ENCODE measurements at places on chromosomes 7 and 10. TPM values are rescaled to one million over a fixed set of nuclear protein-coding genes. Genes with fewer than 3 reads are reported as not detected.

GRCh38 chr7:156504687-156505545 lies 135.7 kb upstream of the RNF32 start:
- no peaks in the 10 kb centered on the region for H3K36me3 ChIP-seq
- no peaks in the 10 kb centered on the region for H3K4me1 ChIP-seq
- DNase-seq: no peak
- no peaks in the 10 kb centered on the region for H3K27me3 ChIP-seq
- H3K27ac ChIP-seq: no peak overlapping the region
- H3K4me3 ChIP-seq: no peak overlapping the region

- no peaks in the 10 kb centered on the region for H3K27me3 ChIP-seq
- no peak overlapping the region for H3K27ac ChIP-seq
- no peak overlapping the region for H3K4me3 ChIP-seq
- H3K36me3 ChIP-seq: no peaks in the 10 kb centered on the region
Observed at GRCh38 chr7:20229646-20230500, 12.7 kb upstream of the MACC1 start.

GRCh38 chr10:49500412-49500811 lies 38.5 kb downstream of the ERCC6 start:
- no peak overlapping the region for H3K27ac ChIP-seq
- H3K27me3 ChIP-seq: no peaks in the 10 kb centered on the region
- H3K4me3 ChIP-seq: no peak overlapping the region

DNA sequence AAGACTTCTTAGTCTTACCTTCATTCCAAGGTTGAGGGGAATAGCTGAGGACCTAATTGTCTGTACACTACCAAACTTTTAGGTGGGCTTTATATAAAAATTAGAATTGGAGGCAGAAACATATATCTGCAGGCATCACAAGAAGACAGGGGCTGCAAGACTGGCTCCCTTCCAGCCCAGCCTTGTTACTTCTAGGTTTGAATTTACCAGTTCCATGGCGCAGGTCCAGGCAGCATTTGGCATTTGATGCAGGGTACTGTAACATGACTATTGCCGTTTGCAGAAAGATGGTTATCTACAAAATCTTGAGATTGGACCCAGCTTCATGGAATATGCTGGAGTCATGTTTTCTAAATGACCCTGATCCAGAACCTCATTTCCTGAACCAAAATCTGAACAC lies 105.4 kb upstream of the RHOBTB1 start:
- H3K36me3 ChIP-seq: no peaks in the 10 kb centered on the region
- H3K4me3 ChIP-seq: no peak overlapping the region
- no peaks in the 10 kb centered on the region for H3K27me3 ChIP-seq
- no peak for DNase-seq
- peaks cover 3% of the 10 kb centered on the region for H3K4me1 ChIP-seq

DNA sequence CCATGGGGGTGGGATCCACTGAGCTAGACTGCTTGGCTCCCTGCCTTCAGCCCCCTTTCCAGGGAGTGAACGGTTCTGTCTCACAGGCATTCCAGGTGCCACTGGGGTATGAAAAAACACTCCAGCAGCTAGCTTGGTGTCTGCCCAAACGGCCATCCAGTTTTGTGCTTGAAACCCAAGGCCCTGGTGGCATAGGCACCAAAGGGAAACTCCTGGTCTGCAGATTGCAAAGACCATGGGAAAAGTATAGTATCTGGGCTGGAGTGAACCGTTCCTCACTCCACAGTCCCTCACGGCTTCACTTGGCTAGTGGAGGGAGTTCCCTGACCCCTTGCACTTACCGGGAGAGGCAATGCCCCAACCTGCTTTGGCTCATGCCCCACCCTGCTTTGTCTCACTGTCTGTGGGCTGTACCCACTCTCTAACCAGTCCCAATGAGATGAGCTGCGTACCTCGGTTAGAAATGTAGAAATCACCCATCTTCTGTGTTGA lies 62.7 kb downstream of the PPP1R9A start:
- H3K4me1 ChIP-seq: peaks cover 7% of the 10 kb centered on the region
- no peak overlapping the region for H3K27ac ChIP-seq
- no peaks in the 10 kb centered on the region for H3K36me3 ChIP-seq

- peak overlapping the region; percentile 96 for H3K4me3 ChIP-seq
- peaks cover 82% of the 10 kb centered on the region for H3K36me3 ChIP-seq
- H3K27me3 ChIP-seq: no peaks in the 10 kb centered on the region
- H3K27ac ChIP-seq: no peak overlapping the region
- DNase-seq: no peak
- no peaks in the 10 kb centered on the region for H3K4me1 ChIP-seq
Observed at GRCh38 chr7:76354516-76354915, 4.3 kb downstream of the YWHAG start.

The ABCC2 gene
- 0.22 TPM for total RNA-seq
